ENCODE measurements at places on chromosomes 6 and 20. TPM values are rescaled to one million over a fixed set of nuclear protein-coding genes. Genes with fewer than 3 reads are reported as not detected.

Gene ZSCAN23
- polyA plus RNA-seq, result 0.91 TPM

Gene MUC21
- not detected for polyA plus RNA-seq

Gene PNLDC1
- polyA plus RNA-seq, result not detected

Gene MYBL2
- 12.7 TPM for polyA plus RNA-seq

Gene SMPDL3A
- polyA plus RNA-seq, result 4.8 TPM

Gene RIPOR2
- 0.16 TPM for polyA plus RNA-seq

Gene PTCRA
- not detected for polyA plus RNA-seq

Gene GNL1
- 32.0 TPM for polyA plus RNA-seq

Gene CTAGE9
- polyA plus RNA-seq, result not detected

Gene UTRN
- polyA plus RNA-seq, result 10.0 TPM

Gene GGTLC1
- polyA plus RNA-seq, result not detected

Gene TLDC2
- not detected for polyA plus RNA-seq

Gene FOXP4
- polyA plus RNA-seq, result 5.7 TPM

Gene ADGRG6
- 18.4 TPM for polyA plus RNA-seq

Gene POPDC3
- 24.4 TPM for polyA plus RNA-seq

Gene NKX2-4
- not detected for polyA plus RNA-seq

Gene SRMS
- 0.16 TPM for polyA plus RNA-seq

All from mammary epithelial cell (primary cell).